Stomach (tissue), 19 donors: ENCODE measurements at places on chromosomes 12 and 14.

DNA sequence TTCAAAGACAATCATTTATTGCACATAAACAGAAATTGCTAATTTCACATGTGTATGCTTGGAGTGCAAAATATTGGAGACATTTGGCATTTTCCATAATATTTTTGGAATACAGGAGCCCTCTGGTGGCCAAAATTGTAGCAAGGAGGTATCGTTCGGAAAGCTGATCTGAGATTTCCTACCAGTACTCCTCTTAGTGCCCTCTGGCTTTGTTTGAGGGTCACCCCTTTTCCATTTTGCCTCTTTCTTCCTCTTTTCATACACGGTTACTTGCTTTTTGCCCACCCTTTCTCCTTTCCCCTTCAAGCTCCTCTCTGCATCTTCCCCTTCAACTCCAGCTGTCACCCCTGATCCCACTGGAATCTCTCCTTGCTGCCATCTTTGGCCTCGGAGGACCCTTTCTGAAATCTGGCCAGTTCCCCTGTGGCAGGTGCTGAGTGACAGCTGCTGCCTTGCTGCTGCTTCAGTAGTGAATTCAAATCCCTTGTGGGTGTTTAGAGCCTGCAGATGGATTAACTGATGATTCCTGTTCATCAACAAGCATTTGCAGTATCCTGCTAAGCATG lies 164.6 kb upstream of the PARP11 start:
- DNase-seq, result peak; percentile 77

DNA sequence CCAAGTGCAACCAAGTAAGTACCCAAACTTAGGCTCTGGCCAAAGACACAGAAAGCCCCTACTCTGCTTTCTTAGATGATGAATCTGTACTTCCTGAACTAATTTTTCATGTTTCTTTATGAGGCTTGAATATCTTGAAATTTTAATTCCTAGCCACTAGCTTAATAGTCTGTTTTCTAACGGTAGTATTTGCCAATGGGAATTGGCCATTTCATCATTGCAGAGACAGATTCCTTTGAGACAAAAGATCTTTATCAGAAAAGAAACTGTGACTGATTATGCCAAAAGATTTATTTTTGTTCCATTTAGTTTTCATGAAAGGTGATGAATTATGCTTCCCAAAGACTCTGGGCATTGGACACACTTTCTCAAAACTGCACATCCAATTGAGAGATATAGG lies 48.7 kb downstream of the DAD1 start:
- no peak for DNase-seq

- DNase-seq, result peak; percentile 61
Observed at GRCh38 chr12:52082988-52083637, 3.6 kb downstream of the SMIM41 start.

DNA sequence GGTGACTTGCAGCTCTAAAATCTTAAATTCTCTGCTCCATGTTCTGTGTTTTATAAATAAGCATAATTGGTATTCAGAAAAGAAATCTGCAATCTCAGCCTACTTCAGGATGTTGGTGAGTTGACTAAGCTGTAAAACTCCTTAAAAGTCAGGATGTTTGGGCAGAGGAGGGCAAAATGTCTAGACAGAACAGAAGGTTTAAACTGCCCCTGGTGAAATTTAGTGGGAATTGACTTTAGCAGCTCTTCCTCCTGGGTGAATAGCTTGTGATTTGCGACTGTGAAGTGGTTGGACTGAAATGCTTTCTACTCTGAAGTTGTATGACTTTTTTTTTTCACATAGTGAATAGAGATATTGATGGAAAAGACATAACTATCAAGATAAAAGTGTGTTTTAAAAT lies 85.8 kb downstream of the CAND1 start:
- peak; percentile 8 for DNase-seq

DNA sequence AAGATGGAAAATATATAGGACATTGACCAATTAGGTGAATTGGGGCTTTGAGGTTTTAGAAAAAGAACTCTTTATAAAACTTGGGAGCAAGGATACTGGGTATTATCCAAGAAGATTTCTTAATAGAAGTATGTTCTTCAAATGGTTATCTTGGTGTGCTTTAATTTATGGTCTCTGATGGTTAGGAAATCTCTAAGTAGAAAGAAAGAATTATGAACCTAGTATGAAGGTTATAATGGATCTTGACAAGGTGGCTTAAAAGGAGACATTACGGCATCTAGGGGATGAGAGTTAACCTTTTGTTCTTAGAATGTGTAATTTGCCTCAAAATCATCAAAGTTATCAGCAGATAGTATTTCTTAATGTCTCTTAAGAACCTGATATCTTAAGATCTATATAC lies 210.4 kb upstream of the PRICKLE1 start:
- no peak for DNase-seq

- no peak for DNase-seq
Observed at GRCh38 chr12:58310809-58311622, 369.6 kb downstream of the ATP23 start.
